ENCODE measurements at places on chromosomes 3 and 15.

- no peak for DNase-seq
Measured at GRCh38 chr3:119690043-119690656, 12.7 kb upstream of the CFAP91 start.

DNA sequence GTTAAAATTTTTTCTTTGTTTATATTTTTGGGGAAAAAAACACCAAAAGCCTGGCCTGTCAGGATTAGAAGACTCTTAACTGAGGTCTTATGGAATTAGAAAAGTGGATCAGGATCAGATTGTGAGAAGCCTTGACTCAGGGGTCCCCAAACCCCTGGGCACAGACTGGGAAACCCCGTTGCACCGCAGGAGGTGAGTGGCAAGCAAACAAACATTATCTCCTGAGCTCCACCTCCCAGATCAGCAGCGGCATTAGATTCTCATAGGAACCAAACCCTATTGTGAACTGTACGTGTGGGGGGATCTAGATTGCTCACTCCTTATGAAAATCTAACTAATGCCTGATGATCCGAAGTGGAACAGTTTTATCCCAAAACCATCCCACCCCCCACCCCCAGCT is 117.2 kb downstream of the TCF12 start:
- no peak for DNase-seq

GRCh38 chr15:36479200-36479896 is 100.1 kb upstream of the CDIN1 start:
- DNase-seq: no peak

DNA sequence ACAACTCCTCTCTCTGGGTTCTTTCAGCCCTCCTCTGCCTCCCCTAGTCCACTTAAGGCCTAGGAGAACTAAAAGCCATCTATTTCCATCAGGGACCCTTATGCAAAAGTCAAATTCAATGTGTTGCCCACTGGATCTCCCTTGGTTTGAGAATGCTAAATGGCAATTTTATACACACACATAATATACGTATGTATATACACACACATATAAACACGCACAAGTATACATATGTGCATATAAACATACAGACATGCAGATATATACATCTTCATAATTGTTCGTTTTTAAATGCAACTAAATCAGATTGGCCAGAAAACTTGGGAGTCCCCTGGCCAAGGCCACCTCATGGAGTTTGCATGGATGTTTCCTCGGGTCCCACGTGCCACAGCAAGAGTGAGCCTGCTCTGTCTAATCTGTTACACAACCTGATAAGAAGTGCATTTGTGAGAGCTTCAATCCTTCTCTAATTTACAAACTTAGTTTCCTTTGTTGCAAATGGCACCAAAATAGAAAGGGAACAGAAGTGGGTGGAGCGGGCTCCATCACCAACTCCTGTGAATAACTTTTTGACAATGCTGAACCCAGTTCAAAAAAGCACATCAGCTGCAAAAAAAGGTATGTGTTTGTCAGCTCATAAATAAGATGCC is 84.2 kb downstream of the FOXP1 start:
- DNase-seq: no peak

Measured in stimulated activated naive CD8-positive, alpha-beta T cell treated with anti-CD3 and anti-CD28 coated beads, Interleukin-15, Interleukin-2, amounts not matched to agents 100 U/mL and 50 U/mL, for 24 hours (primary cell).